NCI-H1048 (cell line): ENCODE measurements at places on chromosomes 12 and 14.

DNA sequence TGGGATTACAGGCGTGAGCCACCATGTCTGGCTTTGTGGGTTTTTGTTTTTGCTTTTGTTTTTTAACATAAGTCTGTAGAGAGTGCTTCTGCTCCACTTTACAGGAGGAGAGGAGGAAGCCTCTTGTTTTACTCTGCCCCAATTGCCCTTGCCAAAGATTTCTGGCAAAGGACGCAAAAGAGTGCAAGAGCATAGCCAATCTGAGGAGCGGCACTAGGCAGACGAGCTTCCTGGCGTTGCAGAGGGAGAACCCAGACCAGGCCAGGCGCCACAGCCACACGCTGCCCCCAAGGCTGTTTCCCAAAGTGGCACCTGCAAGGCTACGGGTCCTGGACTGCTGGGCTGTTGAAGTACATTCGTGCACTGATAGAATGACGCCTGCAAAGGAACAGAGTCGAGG, 96.2 kb downstream of the BBS10 start:
- no peak for DNase-seq

DNA sequence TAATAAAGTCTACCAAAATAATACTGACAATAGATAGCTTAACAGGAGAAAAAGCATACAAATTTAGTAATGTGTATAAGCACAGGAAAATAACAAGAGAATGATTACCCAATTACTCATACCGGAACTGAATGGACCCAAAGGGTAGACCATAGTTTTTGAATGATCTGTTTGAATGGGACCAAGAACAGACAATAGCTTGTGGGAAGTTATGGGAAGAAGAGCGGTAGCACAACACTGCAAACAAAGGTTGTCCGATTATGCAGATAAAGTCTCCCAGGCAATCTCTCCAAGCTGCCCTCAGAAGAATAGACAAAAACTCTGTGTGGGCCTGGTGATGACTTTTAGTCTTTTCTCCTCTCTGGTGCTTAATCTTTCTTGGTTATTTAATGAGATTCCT, 96.6 kb upstream of the NEDD1 start:
- DNase-seq, result no peak

DNA sequence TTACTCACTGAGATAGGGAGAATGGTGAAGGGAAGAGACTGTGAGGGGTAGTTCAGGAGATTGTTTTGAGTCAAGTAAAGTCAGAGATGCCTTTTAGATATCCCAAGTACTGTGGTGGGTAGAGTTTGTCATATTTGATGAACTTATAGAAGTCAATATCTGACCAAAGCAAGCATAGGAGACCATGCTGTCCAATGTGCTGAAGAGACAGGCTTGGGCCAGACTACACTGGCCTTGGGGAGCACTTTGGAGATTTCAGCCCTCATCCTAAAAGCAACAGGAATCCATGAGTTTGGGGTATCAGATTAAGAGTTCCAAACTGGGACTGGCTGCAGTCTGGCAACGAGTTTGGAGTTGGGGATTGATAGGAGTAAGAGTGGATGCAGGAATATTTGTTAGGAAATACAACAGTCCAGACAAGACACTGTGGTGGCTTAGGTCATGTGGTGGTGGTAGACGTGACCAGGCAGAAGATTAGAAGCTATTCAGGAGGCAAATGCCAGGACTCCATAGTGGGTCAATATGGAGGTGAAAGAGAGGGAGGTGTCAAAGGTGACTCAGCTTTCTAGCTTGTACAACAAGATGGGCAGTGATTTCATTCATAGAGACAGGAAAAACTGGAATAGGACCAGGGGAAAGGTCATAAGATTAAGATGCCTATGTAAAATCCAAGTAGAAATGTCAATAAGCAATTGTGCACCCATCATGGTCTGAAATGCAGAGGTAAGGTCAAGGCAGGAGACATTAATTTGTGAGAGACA, 81.9 kb downstream of the FAR2 start:
- DNase-seq, result no peak

DNA sequence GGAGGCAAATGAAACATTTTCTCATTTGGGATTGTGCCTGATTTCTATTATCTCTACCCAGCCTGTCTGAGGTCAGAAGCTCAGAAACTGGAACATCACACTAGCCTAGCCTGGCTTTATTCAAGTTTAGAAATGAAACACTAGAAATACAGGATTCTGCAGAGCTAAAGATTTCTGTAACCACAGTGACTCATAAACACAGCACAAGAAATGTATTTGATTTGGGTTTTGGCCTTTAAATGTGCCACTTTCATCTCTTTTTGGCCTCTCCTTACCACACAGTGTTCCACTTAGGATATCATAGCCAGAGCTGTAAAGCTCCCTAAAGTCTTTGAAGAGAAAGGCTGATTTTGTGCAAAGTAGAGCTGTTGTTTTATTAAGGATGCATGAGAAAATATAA, 307.5 kb downstream of the EMP1 start:
- DNase-seq, result no peak

- no peak for DNase-seq
These were observed 28.2 kb downstream of the TRAF3 start for GRCh38 chr14:102805371-102805891.

DNA sequence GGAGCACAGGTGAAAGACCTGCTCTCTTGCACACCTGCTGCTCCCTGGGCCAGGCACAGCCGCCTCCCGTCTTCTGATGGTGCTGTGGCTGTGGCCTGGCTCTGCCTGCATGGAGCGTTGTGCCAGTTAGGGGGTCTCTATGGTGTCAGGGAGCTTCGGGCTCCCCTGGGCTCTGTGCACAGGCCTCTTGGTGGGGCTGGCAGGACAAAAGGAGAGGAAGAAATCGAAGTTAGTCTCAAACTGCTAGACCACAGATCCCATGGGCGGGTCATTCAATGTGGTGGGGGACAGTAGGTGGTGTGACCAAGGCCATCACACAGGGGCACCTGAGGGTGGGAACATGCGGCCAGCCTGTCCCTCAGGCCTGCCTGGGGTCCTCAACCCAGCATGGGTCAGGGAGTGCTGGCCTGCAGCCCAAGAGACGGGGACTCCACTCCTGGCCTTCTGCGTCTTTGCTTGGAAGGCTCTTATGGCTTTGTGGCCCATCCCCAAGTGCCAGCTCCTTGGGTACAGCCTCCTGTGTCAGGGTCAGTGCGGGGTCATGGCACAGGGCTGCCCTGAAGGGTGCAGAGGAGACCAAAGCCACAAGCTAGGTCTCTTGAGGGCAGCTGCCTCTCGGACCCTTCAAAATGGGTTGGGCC, 84.1 kb downstream of the KIF26A start:
- no peak for DNase-seq

GRCh38 chr12:120254809-120255208, 10.7 kb downstream of the PXN start:
- DNase-seq, result no peak

DNA sequence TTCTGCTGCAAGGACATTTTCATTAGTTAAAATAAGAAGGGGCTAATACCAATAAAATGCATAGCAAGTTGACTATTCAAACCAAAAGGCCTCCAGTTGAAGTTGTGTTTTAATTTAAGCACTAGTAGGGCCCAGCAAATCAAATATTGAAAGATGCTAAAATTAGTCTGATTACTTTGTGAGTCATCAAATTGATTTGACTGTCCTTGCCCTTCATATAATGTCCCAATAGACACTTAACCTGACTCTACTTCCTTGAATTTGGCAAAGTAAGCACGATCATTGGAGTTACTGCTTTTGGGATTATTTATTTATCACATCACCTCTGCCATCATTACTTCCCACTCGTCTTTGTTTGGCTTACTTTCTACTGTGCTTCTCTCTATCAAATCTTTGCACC, 798.5 kb downstream of the DIO2 start:
- no peak for DNase-seq

GRCh38 chr14:71475916-71476315, 456.3 kb upstream of the RGS6 start:
- DNase-seq, result no peak

- no peak for DNase-seq
These were observed 54.3 kb upstream of the TMCC3 start for GRCh38 chr12:94704452-94705306.

- no peak for DNase-seq
These were observed 6.4 kb downstream of the LACRT start for GRCh38 chr12:54628186-54628846.

DNA sequence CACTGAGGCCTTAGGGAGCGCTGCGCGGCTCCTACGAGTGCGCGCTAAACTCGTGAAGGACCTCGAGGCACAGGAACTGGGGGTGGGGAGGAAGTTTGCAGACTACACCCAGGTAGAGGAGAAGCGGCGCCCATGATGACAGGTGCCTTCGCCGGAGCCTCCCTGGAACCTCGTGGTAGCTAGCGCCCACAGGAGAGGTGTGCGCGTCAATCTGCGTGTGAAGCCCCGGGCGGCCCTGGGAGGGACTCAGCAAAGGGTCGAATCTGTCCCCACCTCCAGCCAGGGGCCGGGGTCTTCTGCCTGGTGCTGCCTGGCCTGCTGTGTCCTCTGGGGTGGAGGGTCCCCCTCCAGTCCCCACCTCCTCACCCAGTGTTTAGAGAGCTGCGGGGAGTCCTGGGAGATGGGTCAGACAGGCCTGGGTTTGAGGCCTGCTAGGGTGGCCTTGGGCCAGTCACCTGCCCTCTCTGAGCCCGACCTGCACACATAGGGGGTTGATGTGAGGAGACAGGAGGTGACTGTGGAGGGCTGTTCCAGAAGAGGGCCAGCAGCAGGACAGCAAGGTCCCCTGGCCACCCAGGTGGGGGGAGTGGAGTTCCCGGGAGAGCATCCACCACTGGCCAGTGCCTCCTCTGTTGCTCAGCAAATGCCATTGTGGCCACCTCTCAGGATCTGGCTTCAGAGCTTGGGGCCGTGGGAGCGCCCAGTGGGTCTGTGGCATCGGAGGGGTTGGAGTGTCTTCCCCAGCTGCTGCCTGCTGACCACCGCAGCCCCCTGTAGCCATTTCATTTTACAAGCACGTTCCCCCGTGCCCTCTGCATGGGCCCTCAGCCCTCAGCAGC, 20.2 kb upstream of the KIF26A start:
- no peak for DNase-seq

DNA sequence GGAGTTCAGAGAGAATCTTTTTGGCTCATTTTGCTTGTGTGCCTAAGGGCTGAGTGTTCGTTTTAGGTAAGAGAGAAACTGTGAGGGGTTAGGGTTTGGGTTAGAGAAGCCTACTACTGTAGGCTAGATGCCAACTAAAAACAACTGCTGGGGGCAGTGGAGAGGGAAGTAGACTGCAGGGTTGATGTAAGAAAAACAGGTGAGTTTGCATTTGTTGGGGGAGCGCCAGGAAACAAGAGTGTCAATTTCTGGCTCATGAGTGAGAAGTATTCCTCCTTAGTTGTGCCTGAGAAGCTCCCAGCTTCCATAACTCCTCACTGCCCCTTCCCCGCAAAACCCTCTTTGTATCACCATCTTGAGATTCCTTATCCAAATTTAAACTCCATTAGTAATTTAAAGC, 92.3 kb downstream of the DERA start:
- DNase-seq, result no peak

DNA sequence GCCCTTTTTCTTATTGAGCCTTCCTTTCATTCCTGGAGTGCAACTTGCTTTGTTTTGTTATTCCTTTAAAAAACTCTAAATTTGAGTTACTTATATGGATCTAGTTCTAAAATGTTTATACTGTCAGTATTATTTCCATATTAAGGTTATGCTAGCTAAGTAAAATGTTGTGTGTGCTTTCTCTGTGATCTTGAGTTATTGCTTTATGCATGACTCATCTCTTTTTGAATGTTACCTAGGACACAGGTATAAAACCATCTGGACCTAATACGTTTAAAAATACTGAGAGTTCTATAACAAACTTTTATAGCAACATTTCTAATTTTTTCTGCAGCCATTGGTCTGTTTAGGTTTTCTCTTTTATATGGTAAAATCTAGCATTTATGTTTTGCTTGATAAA, 132.8 kb upstream of the LGR5 start:
- no peak for DNase-seq

GRCh38 chr14:89473989-89474388, 57.0 kb upstream of the FOXN3 start:
- DNase-seq, result no peak

DNA sequence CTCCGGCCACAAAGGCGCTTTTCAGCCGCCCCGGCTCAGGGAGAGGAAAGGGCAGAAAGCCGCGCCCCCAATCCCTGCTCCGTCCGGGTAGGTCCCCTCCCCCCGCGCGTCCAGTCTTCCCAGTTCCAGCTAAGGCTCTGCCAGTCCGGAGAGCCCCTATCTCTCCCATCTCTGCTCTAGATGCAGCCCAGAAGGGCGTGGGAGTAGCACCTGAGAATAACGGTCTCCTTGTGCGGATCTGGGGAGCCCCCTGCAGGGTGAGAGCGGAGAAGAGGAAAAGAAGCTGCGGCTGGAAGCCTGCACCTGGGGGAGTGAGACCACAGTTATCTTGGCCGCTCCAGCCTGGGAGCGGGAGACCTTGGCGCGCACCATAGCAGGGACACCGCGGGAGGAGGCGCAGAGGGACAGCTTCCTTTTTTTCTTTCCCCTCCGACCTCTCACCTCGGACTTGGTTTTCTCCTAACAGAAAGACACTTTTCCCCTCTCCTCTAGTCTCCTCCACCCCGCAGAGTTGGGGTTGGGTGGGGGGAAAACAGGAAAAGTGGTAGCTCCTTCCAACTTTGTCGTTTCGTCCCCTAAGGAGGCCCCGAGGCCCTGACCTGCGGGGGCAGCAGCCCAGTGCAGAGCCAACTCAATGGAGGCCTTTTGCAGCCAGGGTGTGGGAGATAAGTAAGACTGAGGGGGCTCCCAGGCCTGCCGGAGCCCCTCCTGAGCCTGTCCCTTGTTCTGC, 2.4 kb downstream of the DHH start:
- DNase-seq, result no peak

- DNase-seq, result no peak
These were observed 90.1 kb downstream of the SLC6A15 start for GRCh38 chr12:84822525-84822924.

DNA sequence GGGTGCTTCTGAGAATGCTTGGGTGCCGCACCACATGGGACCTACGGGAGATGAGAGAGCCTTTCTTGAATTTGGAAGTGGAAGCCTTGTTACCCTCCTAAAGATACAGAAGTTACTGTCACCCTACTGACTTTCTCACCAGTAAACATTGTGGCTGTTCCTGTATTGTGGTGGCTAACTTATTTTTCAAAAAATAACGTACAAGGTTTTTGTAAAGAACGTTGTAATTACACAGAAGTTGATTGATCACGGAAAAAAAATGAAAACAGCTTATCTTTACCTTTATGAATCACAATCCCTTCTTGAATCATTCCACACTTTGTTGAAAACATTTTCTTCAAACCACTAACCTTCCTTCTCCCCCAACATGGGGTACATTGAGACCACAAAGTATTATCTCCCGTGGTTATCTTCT, 22.0 kb upstream of the PPFIBP1 start:
- no peak for DNase-seq

DNA sequence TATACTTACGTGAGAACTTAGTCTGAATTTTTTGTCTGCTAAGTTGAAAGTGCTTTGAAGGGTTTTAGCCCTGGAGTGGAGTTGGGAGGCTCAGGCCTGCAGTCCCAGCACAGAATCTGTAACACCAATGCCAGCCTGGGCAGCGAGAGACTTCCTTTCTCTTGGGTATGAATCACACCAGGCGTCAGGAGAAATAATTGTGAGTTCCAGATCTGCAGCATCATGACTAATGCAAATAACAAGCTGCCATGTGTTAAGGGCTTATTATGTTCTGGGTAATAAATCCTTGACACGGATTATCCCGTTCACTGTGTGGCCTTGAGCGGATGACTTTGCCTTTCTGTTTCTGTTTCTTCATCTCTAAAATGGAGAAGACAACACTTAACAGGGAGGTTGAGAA, 70.6 kb downstream of the B4GALNT3 start:
- no peak for DNase-seq
